ENCODE measurements at places on chromosomes 4 and X.

DNA sequence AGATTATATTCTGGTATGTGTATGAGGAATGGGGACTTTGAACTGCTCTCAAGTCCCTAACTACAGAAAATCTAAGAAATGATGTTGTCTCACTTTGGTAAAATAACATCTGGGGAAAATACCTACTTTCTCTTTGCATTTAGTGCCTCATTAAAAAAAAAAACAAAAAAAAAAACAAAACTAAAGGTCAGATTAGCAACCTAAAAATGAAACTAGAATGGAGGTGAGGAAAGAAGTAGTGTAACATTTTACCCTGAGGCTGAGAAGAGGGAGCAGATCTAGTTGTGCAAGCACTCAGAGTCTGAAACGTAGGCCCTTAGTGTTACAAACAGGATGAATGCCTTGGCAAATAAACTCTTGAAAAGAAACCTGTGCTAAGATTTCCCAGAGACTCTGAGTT, 56.0 kb downstream of the VGLL1 start:
- no peak for DNase-seq

DNA sequence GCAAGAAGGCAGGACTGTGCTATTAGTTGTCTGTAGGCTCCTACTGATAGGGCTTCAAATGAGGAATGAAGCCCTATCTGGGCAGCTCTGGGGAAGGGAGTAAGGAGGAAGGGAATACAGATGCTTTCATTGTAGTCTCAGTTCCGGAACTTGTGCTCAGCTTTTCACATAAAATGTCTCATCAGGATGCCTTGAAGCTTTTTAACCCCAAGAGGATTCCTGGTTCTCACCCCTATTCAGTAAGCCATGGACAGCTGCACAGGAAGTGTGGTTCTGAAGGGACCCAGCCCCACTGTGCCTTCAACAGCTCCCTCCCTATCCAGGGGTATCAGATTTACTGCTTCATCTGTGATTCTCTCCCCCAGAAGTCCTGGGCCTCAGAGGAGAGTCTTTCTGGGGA, 5.0 kb downstream of the ARMCX5 start:
- DNase-seq = no peak

DNA sequence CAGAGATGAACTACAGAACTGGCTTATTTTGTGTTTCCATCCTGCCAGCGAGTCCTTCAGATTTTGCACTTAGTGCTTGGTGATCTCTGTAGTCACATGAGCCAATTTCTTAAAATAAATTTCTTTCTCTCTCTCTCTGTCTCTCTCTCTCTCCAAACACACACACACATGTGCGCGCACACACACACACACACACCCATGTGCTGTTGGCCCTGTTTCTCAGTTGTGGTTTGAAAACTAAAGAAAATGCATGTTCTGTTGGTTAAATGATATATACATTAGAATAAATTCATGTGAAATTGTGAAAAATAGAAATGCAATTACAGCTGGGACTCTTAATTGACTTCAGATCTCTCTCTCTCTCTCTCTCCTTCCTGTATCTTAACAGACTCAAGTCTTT, 399.3 kb downstream of the FAT4 start:
- DNase-seq = no peak

DNA sequence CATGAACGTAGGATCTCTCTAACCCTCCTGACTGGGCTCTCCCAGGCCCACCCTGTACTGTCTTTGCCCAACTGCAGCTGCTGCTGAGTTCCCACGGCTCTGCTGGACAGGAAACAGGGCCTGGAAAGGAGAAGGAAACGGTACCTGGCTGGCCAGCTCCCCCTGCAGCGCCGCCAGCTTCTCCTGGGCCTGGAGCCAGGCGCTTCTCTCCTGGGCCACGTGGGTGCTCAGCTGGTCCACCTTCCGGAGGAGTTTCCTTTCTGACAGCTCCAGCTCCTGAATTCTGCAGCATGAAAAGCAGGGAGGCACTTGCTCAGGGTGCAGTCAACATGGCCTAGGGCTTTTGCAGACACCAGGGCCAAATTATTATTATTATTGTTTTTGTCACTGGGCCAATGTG, 6.5 kb downstream of the C4orf50 start:
- no peak for DNase-seq

DNA sequence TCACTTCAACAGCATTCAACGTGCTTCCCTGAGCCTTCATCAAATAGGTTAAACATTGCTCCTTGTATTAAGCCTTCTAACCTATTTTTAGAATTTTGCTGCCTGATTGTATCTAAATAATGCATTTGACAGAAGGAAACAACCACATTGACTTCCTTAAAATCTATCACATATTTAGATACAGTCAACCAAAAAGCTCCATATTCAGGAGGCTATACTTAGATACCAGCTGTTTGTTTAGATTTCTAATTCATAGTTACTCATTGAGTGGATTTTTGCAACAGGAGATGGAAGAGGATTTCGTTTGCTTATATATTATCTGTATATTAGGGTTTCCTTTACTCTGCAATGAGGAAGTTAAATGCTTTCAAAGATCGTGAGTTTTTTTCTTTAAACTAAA, 241.1 kb upstream of the PPP1R2C start:
- no peak for DNase-seq

DNA sequence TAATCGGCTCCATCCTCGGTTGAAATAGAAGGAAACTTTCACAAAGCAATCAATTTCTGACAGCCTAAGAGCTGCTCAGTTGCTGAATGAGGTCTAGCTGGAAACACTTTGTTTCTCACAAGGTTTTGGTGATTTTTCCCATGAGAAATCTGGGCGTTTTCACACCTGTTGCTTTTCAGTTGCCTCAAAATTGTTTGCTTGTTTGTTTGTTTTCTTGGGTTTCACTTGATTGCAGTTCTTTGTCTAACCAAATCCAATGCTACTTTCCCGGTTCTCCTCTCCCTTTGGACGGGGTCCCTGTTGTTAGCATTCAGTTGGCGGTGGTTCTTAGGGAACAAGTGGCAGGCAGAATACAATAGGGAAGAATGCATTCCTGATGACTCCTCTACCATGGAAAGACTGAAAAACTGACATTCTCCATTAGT, 135.5 kb downstream of the PALLD start:
- DNase-seq = no peak

GRCh38 chr4:76655566-76656479, 220.8 kb downstream of the SHROOM3 start:
- no peak for DNase-seq

DNA sequence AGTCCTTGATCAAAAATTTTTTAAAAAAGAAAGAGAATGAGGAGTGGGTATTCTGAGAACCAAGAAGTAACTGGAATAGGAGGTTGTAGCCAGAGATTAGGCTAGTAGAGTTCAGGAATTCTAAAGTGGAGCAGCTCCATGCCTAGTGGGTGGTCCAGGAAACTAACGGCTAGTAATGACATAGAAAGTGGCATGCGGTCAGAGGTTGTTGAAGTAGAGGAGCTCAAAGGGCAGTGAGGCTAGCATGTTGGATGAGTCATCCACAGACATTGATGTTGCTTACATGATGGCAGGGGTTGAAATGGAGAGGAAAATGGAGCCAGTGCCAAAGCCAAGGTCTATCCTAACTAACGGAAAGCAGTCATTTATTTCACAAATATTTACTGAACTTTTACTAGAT, 42.1 kb downstream of the TEX13B start:
- no peak for DNase-seq

DNA sequence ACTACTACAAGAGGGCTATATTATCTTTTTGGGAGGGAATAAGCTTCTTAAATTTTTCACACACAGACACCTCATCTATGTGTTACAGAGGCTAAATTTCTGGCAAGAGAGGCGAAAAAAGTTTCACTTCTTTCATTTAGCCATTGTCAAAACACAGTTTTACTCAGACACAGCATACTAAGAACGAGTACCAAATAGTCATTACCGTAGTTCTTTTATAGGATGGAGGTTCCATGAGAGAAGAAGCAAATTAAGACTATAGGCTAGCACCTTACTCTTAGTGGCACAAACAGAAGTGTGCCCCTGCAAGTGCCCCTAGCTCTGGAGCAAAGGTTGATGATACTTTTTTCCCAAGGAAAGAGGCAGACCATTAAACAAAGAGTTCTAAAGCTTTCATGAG, 26.2 kb downstream of the UGT2B7 start:
- no peak for DNase-seq

- DNase-seq = no peak
Observed at GRCh38 chr4:15400981-15401671, 26.7 kb upstream of the C1QTNF7 start.

DNA sequence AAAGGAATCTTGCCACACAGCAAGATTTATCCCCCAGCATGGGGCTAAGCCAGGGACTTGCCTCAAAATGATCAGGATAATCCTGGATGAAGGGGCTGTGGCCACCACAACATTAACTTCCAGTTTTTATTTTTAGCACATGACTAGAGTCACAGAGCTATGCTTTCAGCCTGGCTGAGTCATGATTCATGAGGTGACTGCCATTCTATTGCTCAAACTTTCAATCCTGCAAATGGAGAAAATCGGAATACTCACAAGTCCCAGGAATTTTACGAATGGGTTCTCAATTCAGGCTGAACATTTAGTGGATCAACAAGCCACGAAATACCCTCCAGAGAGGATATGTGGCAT, 70.7 kb upstream of the HPGD start:
- DNase-seq = no peak

GRCh38 chr4:170008371-170008770, 17.8 kb downstream of the MFAP3L start:
- DNase-seq = no peak

DNA sequence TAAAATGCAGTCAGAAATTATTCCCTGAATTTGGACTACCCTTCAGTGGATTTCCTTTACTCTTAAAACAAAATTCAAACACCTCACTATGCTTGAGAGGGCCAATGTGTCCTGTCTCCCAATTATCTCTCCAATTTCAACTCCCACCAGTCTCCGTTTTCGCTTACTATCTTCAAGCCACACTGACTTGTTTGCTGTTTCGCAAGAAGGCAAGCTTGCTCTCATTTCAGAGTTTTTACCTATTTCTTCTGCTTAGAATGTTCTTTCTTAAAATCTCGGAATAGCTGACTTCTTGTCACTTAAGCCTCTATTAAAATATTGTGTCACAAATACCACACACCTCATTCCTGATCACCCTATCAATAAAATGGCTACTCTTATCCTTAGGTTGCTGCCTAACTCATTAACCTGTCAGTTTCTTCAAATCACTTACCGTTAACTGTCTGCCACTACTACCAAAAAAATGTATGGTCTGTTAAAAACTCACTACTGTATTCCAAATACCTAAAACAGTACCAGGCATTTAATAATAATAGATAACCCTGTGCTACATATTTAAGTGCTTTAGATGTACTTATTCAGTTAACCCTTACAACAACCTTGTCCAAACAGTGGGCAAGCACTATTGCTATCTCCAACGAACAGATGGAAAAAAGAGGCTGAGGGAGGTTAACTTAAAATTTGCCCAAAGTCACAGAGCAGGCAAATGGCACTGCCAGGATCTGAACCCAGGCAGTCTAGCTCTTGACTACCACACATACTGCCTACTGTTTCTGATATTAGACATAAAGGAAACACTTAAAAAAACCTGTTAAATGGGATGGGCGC, 2.9 kb downstream of the UBA6 start:
- no peak for DNase-seq

DNA sequence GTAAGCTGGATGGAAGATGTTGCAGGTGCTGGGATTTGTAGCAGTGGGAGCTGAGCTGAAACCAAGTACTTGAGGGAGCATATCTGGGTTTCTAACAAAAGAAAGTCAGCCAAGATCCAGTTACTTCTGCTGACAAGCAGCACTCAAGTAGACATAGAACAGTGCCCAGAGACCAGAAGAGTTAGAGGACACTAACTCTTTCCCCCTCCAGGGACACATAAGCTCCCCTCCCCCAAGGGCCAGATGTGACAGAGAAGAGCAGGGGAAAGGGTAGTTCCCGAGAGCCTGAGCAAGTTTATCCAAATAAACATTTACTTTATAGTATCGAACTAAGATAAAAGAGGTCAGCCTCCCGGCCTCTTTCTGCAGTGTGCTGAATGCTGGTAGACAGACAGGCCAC, 12.2 kb downstream of the TRPC3 start:
- no peak for DNase-seq

DNA sequence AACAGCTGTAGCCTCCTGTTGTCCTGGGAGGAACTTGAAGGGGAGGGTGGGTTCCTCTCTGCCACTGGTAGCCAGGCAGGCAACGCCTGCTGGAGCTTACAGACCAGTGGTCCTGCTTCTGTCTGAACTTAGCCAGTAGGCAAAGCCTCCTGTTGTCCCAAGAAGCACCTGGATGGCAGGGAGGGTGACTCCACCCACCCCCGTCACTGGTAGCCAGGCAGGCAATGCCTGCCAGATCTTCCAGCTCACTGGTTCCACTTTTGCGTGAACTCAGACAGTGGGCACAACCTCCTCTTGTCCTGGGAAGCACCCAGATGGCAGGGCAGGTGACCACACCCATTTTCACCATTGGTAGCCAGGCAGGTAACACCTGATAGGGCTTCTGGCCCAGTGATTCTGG, 203.5 kb upstream of the DIPK2B start:
- DNase-seq = no peak

DNA sequence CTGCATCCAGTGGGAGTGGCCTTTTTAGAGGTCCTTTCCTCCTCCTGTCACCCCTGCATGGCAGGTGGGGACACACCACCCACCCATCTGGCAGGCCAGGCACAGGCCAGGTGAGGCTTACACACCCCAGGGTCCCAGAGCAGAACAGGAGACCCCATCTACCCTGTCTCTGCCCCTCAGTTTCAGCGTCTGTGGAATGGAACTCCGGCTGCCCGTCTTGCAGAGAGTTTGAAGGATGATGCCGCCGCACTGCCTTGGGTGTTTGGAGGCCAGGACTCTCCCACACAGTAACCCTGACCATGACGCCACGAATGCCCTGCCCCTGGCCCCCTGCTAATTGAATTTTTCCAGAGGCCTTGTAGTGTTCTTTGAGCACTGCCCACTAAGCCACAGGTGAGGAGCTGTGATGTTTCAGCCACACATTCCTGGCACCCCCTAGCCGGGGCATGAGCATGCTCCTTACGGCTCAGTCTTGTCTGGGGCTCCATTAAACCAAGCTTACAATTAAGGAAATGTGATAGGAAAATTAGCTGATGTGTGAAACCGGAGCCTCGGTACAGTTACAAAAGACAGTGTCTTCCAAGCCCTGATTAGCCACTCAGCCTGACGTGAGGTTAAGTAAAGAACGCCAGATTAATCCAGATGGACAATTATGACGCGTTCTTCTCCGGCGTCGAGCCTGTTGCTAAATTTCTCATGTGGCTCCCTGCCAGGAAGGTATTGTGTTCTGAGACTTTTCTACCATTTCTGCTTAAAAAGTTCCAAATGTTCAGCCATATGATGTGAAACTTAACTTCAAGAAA, 39.3 kb downstream of the HMX1 start:
- DNase-seq = no peak

DNA sequence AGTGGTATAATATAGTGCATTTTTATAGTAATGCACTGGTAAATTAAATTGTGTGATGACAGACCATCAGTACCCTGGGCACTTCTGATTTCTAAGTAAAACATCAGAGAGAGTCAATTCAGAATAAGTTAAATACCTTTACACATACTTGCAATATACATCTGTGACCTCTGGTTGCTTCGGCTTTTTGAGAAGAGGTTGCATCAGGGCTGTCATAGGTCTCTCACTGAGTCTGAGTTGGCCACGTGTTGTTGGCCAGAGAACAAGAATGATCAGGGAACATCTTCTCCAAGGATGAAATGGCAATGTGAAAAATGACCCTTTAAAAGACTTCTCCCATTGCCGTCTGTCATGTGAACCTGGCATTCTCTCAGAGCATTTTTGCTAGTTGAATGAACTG, 36.9 kb upstream of the PUDP start:
- DNase-seq = no peak
